HS-5 (cell line): ENCODE measurements at places on chromosomes 1 and 21.

DNA sequence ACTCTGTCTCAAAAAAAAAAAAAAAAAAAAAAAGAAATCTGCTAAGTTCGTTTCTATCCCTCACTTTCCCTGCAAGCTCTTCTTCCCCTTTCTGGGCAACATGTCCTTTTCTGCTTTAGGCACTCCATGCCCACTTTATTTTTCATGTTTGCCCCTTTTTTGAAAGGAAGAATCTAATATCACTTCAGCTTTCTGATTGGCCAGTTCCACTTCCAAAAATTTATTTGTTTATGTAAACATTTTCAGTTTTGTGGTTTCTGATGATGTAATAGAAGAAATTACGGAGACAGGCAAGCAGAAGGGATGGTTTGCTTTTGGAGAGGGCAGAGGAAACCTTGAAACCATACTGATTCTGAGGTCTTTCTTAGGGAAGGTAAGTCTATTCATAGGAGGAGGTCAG lies 15.1 kb downstream of the IFNAR1 start:
- DNase-seq = no peak

DNA sequence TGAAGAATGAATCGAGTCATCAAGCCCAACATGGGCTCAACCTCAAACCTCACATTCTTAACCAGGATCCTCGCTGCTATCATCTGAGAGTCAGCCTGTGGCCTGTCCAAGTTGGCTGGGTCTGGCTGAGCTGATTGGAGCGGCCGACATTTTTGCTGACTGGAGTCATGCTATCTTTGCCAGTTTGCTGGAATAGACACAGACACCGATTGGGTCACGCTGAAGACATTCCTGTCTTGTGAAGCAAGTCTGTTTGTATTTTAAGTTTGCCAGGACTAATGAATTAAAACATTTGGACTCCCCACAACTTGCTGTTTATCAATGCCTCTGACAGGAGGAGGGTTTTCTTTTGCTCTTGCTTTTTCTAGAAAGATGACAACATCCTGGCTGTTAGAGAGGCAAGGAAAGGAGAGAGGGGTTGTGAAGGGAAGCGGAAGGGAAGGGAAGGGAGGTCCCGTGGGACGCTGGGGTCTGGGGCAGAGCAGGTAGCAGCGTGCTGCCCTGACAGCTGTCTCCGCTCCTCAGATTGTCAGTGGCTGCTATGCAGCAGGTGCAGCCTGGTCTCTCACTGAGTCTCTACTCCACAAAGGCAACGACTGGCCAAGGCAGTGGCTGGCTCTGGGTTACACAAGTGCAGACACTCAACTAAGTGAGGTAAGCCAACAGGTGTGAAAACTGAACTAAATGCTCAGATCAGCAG lies at the start of gene MAP3K7CL:
Gene MAP3K7CL (plus strand): TSS at position 375 of the 700 bp plus-strand sequence. CDS start 2,701 bp downstream, outside the sequence.
- DNase-seq = peak; percentile 98

GRCh38 chr1:47709872-47710231 lies 272.0 kb downstream of the FOXD2 start:
- DNase-seq = no peak

GRCh38 chr1:20634594-20635084 lies 1.4 kb downstream of the PINK1 start:
- no peak for DNase-seq

- no peak for DNase-seq
Observed at GRCh38 chr1:101698681-101699080, 298.0 kb downstream of the OLFM3 start.

GRCh38 chr1:246508897-246509688 lies 2.0 kb upstream of the SMYD3 start:
- DNase-seq = no peak

- DNase-seq = no peak
Observed at GRCh38 chr1:233240829-233241682, 54.5 kb downstream of the PCNX2 start.

GRCh38 chr1:14778898-14779865 lies 180.7 kb downstream of the KAZN start:
- DNase-seq = no peak

DNA sequence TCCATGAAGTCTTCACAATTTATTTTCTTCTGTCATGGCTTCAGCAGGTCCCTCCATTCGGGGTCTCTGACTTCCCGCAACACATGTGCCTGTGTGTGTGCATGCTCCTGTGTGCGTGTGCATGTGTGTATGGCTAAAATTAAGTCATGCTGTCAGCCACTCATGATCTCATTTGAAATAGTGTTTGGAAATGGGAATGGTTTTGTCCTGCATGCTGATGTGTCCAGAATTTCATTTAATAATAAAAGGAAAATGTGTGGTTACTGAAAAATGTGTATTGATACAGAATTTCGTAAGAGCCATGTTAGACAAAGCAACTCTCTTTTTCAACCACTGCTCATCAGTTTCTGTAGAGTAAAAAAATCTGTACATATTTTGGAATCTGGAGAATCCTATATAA lies 123.8 kb upstream of the PRDX6 start:
- DNase-seq = no peak

GRCh38 chr1:173195596-173196088 lies 11.5 kb downstream of the TNFSF4 start:
- no peak for DNase-seq

GRCh38 chr1:211935448-211935970 lies 99.8 kb downstream of the INTS7 start:
- no peak for DNase-seq

GRCh38 chr1:112517646-112518045 lies 8.9 kb downstream of the WNT2B start:
- no peak for DNase-seq

GRCh38 chr1:232149287-232150201 lies 480.4 kb downstream of the SIPA1L2 start:
- DNase-seq = no peak

DNA sequence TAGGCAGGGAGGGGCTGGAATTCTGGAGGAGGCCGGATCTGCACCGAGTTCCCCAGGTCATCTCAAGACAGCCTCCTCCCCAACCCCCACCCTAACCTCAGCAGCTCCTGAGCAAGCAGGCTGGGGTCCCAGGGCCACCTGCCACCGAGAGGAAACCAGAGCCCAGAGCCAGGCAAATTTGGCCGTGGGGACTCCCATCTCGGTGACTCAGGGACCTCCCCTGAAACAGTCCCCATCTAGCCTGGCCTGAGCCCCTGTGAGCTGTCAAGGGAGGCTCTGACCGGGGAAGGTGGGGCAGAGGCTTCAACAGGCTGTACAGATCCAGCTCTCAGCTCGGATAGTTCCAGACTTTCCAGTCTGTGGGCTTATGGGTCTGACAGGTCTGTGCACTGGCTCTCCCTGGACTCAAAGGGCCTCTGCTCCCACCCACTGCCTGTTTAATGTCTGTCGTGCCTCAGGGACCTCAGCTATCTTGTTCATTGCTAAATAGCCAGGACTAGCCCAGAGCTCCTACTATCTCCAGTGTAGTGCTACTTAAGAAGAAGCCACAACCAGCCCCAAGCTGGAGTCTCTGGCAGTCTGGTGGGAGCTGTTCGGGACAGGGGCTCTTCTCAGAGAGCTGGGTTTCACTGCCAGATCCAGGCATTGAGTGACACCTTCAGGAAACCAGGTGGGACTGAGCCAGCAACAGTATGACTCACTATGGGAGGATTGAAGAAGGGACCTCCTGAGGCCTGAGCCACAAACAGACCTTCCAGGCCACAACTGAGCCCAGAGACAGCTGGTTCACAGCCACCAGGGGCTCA lies 25.6 kb downstream of the MATN1 start:
- DNase-seq = no peak

DNA sequence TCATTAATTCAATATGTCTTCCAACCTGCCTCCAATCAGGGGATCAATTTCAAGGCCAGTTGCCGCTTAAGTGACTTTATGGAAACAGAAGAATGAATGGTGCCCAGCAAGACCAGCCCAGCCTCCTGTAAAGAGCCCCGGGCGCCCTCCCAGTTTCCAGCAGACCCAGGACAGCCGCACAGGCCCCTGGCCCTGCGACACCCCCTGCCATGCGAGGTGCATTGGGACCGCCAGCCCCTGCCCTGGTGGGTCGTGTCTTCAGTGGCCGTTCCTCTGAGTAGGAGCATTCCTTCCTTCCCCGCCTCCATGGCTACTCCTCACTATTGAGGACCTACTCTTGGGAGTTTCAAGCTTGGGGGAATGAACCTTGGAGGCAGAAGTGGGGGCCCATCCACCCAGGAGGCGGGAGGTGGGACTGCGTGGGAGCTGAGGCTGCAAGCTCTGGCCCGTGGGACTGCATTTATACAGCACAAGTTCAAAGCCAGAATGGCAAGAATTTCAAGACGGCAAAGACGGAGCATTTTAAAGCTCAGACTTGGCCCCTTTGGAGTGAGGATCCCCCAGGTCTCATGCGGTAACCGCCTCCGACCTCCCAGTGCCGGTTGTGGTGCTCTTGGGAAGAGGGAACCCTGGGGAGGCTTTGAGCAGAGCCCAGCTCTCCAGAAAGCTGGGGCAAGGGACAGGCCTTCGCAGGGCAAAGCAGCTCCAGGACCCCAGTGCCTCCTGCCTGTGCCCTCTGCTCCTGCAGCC lies 73.1 kb upstream of the ACTRT2 start:
- DNase-seq = no peak

DNA sequence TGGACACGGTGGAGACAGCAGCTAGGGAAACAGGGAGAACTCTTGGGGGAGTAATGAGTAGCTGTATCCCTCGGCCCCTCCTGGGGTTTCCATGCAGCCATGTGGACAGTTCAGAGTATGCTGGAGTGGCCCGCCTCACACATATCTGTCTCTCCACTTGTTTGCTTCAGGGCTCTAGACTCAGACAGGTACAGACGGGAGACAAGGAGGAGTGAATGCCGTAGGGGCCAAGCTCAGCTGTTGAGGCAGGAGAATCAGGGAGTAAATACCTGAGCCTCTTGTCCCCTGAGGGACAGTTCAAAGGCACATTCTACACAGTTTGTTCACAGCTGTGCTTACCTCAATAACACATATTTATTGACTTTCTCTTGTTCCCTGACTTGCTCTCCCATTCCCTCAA lies 7.7 kb upstream of the PTGFRN start:
- DNase-seq = no peak

DNA sequence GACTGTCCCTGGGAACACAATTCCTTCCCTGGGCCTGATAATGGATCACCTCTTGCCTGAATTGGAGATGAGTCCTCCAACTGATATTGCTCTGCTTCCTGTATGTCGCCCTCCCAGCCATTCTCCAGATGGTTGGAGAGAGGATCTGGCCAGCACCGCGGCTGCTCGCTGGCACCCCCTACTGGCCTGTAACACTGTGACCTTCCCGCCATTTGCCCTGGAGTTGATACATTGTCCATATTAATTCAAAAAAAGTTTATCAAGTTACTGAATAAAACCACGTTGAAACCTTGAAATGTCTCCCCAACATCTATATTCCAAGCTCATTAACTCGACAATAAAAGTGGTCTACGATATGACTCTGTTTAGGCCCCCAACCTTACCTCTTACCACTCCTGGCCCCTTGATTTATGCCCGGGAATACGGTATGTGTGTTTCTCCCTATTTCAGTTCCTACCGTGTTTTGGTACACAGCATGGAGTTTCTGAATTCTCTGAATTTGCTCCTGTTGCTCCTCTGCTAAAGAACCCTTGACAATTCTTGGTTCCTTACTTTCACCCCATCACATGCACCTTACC lies 241.8 kb upstream of the KIAA0040 start:
- DNase-seq = no peak

GRCh38 chr1:24302209-24302611 lies 16.9 kb upstream of the GRHL3 start:
- DNase-seq = no peak

GRCh38 chr1:40951943-40952743 lies 27.4 kb upstream of the CTPS1 start:
- DNase-seq = no peak

DNA sequence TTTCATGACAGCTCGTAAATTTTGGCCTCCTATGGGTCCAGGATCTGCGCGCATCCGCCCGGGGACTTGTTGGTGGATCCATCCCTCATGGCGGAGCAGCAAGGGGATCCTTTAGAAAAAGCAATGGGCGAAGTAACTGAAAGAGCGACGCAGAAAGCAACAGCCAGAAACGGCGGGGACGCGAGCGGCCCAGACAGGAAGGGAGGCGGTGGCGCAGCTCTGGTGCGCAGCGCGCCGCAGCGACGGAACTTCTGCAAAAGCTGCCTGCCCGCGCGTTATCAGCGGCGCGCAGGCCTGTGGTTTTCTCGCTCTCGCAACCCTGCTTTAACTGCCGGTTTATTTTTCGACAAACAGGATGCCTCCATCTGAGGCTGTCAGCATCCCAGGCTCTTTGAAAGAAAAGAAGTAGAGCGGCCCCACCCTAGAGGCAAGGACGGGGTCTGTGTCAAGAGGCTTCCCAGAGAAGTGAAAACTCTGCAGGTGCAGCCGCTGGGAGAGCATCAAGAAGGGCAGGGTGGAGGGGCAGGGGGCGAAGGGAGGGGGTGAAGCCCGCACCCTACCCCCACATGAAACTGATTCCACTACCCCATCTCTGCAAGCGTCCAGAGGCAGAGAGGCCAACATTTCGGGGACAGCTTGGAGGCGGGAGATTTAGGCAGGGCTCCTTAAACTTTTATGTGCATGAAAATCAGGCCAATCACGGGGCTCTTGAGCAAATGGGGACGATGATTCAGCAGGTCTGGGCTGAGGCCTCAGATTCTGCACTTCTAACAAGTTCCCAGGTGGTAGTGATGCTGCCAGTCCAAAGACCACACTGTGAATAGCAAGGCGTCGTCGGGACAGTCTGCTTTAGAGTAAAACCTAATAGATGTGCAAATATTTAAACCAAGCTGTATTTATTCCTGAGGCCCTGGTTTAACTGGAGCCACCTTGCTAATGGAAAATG lies 22.2 kb downstream of the RUNX1 start:
- DNase-seq = no peak

DNA sequence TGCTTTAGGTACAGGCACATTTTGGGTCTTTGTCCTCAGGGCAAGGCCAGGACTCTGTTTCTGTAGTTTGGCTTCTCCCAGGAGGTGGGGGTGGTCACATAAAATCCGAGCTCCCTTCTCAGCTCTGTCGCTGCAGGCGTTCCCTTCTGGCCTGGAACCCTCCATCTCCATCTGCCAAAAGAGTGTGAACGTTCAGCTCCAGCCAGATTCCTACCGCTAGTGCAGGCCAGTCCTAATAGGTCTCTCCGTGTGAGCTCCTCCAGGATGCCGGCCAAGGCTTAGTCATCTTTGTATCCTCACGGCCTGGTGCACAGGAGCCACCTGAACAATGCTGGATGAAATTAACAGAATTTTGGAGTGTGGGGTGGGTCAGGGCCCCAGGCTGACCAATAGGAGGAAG lies 19.9 kb upstream of the KCNA10 start:
- DNase-seq = no peak

DNA sequence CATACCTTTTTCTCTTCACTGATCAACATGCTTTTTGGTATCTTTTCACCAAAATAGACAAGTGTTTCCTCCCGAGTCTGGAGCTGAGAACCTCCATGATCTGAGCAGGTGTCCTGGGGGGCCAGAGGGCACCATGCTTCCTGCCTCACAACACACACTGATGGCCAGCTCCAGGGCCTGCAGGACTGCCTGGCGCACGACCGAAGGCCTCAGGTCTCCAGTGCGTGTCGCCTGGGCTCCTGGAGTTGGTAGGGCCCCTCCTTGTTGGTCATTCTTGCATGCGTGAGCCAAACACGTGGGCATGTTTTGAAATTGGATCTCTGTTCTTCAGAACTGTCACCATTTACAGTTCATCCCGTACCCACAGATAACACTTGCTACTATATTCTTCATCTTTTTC lies 64.4 kb downstream of the SLC37A1 start:
- no peak for DNase-seq
